A549 treated with AZD2906 at 1 μM for 4 hours (cell line): ENCODE measurements at places on chromosomes 1 and 21. TPM values are rescaled to one million over a fixed set of nuclear protein-coding genes. Genes with fewer than 3 reads are reported as not detected.

GJA5 gene
- total RNA-seq, result 0.02 to 0.07 TPM in 2 of 5 replicates, not detected in the others

RHEX gene
- not detected in 5 replicates for total RNA-seq

FMO4 gene
- 0.24 to 0.50 TPM (median 0.42 TPM) in 5 replicates for total RNA-seq

PLA2G2C gene
- total RNA-seq, result not detected in 5 replicates

C1QC gene
- not detected in 5 replicates for total RNA-seq

CBR3 gene
- total RNA-seq, result 9.9 to 11.6 TPM (median 11.3 TPM) in 5 replicates

SIK1 gene
- 15.3 to 21.6 TPM (median 16.4 TPM) in 5 replicates for total RNA-seq

SLAMF7 gene
- total RNA-seq, result 1.0 to 2.2 TPM (median 1.6 TPM) in 5 replicates

URB1 gene
- total RNA-seq, result 11.4 to 13.8 TPM (median 12.8 TPM) in 5 replicates

ATP1A4 gene
- 0.07 TPM in 1 of 5 replicates, not detected in the others for total RNA-seq

ARHGEF19 gene
- total RNA-seq, result 5.1 to 6.6 TPM (median 5.7 TPM) in 5 replicates

OLIG2 gene
- 0.07 TPM in 1 of 5 replicates, not detected in the others for total RNA-seq

CCNL2 gene
- total RNA-seq, result 38.0 to 55.0 TPM (median 48.1 TPM) in 5 replicates

NR5A2 gene
- 2.6 to 4.4 TPM (median 3.2 TPM) in 5 replicates for total RNA-seq

RAB42 gene
- 3.2 to 3.7 TPM (median 3.5 TPM) in 5 replicates for total RNA-seq

LAPTM5 gene
- total RNA-seq, result 0.25 to 0.38 TPM (median 0.35 TPM) in 5 replicates

S100A12 gene
- total RNA-seq, result not detected in 5 replicates

TAL1 gene
- total RNA-seq, result not detected in 5 replicates

DSCAM gene
- not detected in 5 replicates for total RNA-seq

PLEKHG5 gene
- 2.2 to 4.0 TPM (median 3.3 TPM) in 5 replicates for total RNA-seq

OR4F16 gene
- total RNA-seq, result not detected in 5 replicates

DISP3 gene
- total RNA-seq, result 0.43 to 0.84 TPM (median 0.58 TPM) in 5 replicates

SPRR2G gene
- total RNA-seq, result not detected in 5 replicates

S100A6 gene
- total RNA-seq, result 3,320 to 3,871 TPM (median 3,675 TPM) in 5 replicates

SLC45A1 gene
- total RNA-seq, result 8.8 to 12.0 TPM (median 11.0 TPM) in 5 replicates
